ENCODE measurements at places on chromosomes 7 and 10.
A peak's percentile ranks its signal among the peaks of the same experiment; 100 is the strongest.

DNA sequence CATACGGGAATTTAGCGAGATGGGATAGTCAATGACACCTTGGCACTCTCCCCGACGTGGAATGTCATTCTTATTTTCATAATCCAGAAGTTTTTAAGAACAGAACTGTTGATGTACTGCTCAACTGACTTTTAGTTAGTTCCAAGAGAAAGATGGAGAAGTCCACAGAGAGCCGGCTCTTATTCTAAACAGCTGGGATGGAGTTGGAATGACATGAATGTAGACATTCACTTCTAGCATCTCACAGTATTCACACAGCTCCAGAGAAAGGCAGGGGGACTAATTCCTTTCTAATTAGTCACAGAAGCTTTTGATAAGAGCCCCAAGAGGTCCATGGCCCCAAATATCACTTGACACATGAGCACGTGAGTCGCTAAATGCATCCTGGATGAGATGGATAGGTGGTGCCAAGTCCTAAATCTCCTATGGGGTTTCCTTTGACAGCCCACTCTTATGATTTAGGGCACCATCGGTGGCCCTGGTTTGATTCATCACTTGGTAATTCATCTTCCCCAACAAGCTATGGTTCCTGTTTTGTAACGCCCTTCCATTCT, 420.3 kb upstream of the AUTS2 start:
- no peak for DNase-seq

DNA sequence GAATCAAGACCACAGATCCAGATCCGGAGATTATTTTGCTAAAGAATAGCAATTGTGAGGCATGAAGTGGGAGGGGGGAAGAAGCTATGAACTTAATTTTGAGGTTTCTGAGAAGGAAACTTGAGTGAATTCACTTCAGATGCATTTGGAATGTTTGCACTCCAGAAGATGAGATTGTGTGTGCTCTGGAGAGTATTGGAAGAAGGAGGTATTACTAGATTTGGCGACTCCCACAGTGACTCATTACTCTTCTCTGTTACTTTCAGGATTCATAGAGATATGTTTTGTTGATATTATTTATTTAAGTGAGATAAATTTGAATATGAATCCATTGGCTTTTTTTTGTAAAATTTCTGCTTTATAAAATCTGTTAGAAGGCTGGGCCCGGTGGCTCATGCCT, 80.7 kb downstream of the ANKRD30A start:
- DNase-seq = no peak

DNA sequence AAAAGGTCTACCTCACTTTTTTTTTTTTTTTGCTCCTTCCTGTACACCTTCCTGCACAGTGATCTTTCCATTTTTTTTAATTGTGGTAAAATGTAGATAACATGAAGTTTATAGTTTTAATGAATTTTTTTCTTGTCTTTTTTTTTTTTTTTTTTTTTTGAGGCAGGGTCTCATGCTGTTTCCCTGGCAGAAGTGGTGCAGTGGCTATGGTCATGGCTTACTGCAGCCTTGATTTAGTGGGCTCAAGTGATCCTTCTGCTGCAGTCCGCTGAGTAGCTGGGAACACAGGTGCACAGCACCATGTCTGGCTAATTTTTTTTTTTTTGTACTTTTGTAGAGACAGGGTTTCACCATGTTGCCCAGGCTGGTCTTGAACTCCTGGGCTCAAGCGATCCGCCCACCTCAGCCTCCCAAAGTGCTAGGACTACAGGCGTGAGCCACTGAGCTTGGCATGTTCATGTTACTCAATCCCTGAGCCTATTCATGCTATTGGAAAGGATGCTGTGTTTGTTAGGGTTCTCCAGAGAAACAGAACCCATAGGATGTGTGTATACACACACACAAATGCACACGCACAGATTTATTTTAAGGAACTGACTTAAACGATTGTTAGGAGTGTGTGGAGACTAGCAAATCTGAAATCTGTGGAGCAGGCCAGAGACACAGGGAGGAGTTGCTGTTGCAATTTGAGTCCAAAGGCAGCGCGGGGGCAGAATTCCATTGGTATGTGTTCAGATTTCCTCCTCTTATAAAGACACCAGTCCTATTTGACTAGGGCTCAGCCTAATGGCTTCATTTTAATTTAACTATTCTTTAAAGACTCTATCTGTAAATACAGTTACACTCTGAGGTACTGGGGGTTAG, 29.1 kb downstream of the GALNT11 start:
- no peak for DNase-seq

DNA sequence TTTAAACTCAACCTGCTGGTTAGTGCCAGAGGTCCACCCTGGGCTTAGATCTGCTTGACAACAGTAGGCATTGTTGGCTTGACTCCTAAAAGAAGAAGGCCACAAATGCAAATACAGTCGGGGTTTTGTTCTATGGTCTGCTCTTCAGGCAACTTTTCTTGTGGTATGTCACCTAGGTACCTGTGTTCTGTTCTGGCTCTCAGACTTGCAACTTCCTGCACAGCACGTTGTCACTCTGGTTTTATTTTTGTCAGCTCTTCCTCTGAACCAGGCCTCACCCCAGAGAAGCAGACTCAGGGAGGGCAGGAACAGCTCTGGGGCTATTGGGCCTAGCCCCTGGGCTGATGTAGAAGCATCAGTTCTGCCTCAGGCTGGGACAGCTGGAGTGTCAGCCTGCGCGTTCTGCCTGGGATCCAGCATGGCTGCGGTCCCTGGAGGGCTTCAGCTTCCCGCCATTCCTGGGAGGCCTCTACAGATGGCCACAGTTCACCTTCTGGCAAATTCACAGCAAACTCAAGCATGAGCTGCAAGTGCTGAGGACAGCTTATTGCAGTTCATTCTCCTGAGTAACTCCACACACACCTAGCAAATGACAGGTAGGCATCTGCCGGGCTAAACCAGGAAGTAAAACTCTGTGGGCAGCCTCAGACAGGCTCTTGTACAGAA, 11.0 kb upstream of the PDCD4 start:
- peak; percentile 82 for DNase-seq

- no peak for DNase-seq
These were observed 6.4 kb downstream of the NKX2-3 start for GRCh38 chr10:99539120-99539519.

GRCh38 chr7:142974626-142975025, 12.5 kb upstream of the KEL start:
- no peak for DNase-seq

GRCh38 chr10:69044546-69044945, 43.4 kb upstream of the SRGN start:
- peak; percentile 30 for DNase-seq

- no peak for DNase-seq
These were observed 43.1 kb upstream of the GATAD1 start for GRCh38 chr7:92404170-92404614.

DNA sequence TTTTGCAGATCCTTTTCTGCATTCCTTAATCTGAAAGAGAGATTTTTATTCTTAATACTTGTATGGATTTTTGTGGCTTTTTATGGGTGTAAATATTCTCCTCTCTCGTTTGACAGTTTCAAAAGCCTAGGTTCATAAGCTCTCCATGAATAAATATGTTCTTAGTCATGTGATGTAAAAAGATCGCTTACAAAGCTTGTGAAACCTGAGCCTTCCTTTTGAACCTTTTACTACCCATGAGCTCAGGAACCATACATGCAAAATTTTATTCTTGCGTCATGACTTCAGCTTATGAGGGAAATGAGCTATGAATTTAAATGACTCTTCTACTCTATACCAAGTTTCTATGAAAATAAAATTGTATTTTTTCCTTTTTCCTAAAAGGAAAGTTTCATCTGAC, 98.7 kb downstream of the POLL start:
- no peak for DNase-seq

DNA sequence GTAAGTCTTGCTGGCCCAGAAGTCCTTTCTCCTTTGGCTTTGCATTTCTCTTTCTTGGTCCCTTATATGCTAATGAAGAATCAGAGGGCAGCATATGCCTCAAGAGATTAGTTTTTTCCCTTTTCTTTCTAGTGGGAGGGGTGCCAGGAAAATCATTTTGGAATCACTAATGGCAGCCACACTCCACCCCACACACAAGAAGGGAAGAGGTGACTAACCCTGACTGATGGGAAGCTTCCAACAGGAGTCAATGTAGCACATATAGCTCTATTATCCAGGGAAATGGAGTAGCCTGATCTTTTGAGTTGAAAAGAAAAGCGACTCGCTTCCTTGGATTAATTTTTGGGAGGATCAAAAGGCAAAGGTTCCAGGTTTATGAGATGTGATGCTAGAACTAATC, 225.3 kb downstream of the KIF20B start:
- no peak for DNase-seq

DNA sequence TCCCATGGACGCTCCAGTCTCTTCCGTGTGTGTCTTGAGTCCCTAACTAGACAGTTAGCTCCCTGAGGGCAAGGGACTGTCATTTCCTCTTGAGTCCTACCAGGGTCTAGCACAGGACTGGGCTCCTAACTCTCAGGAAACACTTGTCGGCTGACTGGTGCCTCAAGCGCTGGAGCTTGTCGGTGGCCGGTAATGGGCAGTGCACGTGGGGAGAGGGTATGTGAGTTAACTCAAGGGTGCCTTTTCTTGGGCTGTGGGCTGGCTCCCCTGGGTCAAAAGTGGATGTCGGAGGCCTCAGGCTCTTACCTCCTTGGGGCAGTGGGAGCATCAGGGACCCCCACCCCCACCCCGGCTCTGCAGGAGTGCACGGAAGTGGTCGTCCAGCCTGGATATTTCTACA, 32.9 kb downstream of the ZNF775 start:
- DNase-seq = no peak

GRCh38 chr7:116045532-116045931, 15.0 kb upstream of the TFEC start:
- DNase-seq = no peak

DNA sequence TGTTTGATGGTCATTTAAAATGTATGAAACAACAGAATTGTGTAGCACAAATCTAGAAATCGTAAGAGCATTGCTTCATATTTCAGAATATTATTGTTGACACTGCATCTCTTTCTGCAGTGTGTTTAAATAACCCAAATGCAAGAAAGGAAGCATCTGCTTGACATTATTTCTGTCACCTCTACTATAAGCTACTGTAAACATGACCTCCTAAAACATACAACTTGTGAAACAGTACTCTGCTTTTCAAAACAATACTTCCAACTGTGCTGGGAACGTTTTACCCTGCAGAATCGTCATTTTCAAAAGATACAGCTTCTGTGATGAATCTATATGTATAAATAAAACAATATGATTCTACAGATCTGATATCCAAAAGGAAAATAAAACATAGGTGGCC, 82.0 kb downstream of the RNF133 start:
- DNase-seq = no peak
